Thoracic aorta (tissue), 2 donors: ENCODE measurements at places on chromosomes 3 and 15.

DNA sequence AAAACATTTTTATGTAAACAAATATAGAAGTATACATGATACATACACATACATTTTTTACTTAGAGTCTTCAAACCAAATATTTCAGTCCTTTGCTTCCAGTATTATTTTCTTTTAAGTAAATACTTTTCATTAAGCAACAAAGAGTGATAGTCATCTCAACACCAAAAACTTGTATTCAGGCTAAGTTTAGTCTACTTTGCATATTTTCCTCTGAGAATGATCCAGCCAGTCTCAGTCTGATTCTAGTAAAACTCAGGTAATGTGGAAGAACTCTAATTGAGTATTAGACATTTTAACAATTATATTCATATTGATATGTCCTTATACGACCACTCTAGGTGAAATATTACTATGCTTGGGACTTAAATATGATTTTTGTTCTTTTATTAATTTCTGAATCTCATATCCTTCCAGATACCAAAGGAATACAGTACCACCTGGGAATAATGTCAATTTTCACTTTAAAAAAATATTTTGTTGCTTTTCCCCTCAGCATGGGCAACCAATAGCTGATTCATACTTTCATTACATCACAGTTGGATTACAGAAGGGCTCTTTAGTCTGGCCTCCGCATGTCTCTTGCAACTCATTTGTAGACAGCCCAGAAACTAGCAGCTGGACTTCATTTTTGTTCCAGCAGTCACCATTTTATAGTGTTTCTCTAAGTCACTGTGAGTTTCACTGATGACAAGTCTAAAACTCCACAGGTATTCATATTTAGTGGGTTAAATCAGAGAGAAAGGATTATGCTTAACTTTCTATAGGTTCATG lies 390.4 kb downstream of the ZBTB20 start:
- DNase-seq: no peak

- DNase-seq: peak; percentile 44
Measured at GRCh38 chr3:8629151-8630021, 15.2 kb downstream of the SSUH2 start.

GRCh38 chr3:17192995-17193394 lies 308.2 kb downstream of the PLCL2 start:
- no peak for DNase-seq

DNA sequence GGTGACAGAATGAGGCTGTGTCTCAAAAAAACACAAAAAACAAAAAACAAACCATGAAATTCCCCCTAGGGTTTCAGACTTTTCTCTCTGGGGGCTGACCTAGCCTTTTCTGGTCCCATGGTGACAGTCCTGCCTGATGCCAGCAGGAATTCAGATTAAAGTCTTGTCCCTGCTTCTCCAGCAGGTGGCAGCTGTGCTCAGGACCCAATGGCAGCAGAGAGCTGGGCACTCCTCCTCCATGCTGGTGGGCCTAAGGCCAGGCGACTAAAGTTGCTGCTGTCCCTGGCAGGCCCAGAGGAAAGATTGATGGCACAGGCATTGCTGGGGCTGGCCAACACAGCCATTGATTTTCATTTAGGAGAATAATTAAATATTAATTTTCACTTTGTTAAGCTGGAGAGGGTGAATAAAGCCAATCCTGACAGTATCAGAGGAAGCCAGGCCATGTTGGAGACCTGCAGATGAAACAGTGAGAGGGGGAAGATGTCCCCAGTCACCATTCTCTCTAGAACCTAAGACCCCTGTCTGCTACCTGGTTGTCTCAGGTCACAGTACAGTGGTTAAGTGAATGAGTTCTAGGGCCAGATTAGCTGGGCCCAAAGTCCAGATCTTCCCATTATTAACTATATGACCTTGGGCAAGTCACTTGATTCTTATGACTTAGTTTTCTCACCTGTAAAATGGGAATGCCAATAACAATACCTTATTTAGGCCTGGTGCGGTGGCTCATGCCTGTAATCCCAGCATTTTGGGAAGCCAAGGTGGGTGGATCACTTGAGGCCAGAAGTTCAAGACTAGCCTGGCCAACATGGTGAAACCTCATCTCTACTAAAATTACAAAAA lies 7.1 kb downstream of the CELF6 start:
- no peak for DNase-seq

DNA sequence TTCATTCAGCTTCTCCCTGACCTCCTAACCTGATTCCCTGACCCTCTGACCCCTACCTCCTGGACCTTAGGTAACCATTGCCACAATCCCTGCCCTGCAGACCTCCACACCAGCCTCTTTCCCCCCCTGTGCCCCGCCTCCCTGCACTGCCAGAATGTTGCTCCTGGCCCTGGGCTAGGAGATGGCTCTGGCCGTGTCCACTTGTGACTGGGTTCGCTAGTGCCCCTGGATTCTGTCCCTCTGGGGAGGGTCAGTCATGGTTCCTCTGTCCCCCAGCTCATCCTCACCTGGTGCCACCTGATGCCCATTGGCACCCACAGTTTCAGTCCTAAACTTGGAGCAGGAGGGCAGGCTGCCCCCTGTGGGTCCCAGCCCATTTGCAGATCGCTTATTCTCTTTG lies 56.2 kb upstream of the PRR23E start:
- no peak for DNase-seq

GRCh38 chr3:114144909-114145688 lies 33.8 kb downstream of the DRD3 start:
- DNase-seq: peak; percentile 59

DNA sequence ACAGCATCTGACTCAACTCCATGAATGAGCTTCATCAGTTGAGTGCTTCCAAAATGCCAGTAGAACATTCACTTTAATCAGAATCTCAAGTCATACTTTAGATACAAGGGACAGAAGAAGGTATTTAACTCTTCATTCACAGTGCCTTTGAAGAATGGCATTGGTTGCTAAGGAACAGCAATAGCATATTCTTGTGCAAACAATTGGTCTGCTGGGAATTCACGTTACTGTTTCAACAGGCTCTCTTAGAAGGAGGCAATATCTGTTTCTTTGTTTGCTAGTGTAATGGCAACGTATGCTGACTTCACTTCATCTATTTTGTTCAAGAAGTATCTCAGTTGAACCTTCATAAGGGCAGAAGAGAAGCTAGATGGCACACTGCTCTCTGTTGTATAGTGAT lies 113.9 kb downstream of the TMEM108 start:
- DNase-seq: no peak

- DNase-seq: no peak
Measured at GRCh38 chr15:24857763-24858162, 97.0 kb upstream of the SNRPN start.

DNA sequence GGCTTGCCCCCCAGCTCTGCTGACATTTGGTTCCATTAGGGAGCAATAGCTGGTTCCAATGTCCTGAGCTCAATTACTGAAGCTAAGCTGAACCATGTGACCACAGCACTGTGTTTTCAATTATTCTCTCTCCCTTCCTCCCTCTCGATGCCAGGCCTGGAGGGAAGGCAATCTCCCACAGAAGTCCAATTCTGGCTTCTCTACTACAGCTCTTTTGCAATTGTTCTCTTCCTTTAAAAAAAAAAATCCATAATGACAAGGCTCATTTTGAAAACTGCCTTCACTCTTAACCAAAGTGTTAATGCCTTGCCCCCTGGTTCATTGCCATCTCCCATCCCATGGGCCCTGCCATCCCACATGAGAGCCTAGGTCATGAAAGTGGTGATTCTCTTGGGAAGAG lies 24.8 kb downstream of the IL16 start:
- DNase-seq: no peak

GRCh38 chr3:170440344-170440743 lies 21.7 kb downstream of the CLDN11 start:
- DNase-seq: no peak

- DNase-seq: no peak
Measured at GRCh38 chr3:294581-294980, 98.0 kb downstream of the CHL1 start.

DNA sequence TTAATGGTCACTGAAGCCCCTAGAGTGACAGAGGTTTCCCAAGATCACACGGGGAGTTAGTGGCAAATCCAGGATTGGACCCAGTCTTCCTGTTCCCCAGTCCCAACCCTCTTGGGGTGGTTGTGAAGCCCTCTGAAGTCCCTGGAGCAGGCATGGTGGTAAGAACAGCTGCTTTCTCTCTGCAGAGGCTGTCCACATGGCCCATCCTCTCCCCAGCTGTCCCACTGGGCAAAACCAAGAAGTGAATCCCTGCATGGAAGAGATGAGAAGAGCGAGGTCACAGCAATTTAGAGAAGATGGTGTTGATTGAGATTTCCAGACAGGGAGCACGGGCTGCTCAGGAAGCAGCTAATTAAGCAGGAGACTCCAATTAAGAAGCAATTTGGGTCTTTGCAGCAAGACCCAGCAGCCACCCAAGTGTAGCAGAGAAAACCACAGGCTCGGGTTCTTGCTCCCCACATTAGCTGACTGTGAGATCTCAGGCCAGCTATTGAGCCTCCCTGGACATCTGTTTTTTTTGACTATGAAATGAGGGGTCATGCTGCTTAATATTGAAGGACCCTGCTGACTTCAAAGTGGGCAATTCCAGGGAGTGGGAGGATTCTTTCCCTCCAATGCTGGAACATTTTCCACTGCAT lies 14.8 kb upstream of the HDAC11 start:
- DNase-seq: no peak

- no peak for DNase-seq
Measured at GRCh38 chr3:117903226-117903625, 1131.4 kb downstream of the IGSF11 start.

DNA sequence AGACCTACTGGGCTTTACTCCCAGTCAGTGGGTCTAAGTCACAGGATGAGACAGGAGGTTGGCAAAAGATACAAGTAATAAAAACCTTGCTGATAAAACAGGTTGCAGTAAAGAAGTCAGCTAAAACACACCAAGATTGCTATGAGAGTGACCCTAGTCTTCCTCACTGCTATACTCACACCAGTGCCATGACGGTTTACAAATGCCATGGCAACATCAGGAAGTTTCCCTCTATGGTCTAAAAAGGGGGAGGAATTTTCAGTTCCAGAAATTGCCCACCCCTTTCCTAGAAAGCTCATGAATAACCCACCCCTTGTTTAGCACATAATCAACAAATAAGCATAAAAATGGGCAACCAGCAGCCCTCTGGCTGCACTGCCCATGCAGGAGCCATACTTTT lies 966.7 kb upstream of the ROBO1 start:
- no peak for DNase-seq

DNA sequence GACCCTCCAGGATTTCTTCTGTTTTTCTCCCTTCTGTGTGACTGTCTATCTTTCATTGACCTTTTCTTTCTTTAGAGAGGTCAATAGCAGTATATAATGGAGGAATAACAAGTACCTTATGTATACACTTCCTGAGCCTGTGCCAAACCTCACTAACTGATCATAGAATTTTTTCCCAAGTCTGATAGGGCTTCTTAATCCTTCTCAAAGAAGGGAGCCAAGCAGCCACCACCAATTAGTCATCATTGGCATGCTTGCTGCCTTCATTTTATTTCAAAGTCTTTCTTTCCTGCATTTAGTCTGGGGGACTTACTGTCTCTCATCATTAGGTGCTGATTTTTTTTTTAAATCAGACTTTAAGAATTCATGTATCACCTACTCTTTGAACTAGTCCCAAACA lies 327.0 kb downstream of the FEZF2 start:
- DNase-seq: no peak

GRCh38 chr15:75371486-75371885 lies 3.1 kb upstream of the MAN2C1 start:
- DNase-seq: no peak

DNA sequence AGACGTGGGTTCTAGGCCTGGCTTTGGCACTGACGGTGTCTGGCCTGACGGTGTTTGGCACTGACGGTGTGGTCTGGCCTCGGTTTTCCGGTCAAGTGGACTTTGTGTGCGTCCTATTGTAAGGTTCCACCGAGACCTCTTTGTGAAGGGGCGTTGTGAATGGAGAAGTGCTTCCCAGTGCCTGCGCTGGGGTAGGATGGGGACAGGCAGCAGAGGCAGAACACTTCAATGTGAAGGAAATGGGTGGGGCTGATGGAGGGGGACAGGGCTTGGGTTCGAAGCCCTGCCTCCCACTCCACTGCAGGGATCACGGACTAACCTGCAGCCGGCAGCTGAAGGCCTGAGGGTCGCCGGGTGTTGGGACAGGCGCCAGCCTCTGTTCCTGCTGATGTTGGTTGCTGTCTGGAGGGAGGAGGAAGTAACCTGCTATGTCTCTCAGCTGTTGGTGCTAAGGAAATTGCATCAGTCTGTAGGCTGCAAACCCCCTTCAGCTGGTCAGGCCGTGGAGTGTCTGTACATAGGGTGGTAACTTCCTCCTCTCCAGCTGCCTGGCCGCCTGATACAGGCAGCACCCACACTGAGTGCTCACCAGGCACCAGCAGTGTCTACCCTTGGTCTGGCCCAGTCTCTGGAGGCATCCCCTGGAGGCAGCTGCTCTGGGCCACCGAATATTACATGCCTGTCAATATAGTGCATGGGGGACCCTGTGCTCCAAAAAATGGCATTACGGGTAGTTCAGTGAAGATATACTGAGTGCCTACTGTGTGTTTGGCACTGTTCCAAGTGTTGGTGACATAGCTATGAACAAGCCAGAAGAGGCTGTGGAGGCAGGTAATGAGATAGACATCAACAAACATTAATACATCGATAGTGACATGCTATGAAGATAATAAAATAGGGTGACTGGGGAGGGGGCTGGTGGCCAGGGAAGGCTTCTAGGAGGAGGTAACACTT lies 1.1 kb downstream of the TM6SF1 start:
- DNase-seq: no peak

GRCh38 chr3:65846936-65847335 lies 191.8 kb downstream of the MAGI1 start:
- DNase-seq: no peak

DNA sequence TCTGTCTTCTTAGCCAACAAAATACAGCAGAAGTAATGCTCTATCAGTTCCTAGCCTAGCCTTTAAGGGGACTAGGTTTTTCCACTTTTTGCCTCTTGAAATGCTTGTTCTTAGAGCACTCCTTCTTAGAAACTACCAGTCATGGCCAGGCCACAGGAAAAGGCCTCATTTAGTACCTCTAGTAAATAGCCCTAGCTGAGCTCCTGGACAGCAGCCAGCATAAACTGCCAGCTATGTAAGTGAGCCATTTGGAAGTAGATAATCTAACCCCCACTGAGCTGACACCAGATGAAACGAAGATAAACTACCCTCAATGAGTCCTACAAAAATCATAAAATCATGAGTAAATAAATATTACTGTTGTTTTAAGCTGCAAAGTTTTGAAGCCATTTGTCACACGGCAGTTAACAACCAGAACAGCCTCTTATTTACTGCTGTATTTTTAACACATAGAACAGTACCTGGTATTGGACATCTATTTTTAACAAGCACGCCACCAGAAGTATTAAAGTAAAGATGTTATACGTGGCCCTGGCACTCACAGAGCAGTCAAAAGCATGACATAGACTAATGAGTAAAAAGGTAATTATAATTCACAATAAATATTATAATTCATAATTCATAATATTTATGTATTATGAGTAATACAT lies 12.0 kb downstream of the TBC1D5 start:
- DNase-seq: no peak
